ENCODE measurements at places on chromosomes 11 and 22.

DNA sequence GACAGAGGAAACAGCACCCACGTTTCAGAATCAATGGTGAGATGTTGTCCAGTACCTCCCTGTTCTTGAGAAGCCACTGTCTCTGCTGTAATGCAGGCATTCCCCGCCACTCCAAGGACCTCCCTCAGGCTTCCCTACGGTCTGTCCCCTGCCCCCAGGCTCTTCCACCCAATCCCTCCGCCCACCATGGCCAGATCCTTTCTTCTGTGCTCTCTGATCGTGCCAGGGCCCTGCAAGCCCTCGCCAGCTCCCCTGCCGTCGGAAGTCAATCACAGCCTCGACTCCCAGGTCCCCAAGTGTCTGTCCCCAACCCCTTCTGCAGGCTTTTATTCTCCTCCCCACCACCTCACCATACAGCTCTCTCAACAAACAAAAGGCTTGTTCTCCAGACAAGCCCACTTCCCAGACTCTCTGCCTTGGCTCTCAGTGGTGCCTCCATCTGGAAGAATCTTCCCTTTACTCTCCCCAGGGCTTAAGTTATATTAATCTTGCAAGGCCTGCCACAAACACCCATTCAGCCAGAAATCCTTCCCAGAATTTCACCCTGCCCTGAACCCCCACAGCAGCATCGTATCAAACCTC is 13.7 kb downstream of the SCN4B start:
- no peak for DNase-seq

DNA sequence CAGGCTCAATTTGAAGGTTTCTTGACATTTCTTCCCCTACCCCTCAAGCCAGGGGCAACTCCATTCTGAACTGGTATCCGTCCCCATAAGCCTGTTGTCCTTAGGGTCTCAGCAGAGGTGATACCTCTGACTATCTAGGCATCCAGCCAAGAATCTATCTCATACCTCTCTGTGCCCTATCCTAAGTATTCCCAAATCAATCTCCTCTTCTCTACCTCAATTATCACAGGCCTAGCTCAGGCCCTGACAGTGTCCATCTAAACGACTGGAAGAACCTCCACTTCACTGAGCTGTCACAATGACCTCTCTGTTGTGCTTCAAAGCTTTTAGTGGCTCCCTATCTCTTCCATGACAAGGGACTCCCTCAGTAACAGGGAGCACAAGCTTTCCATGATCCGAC is 26.9 kb downstream of the HIRA start:
- no peak for DNase-seq

GRCh38 chr11:73182824-73183321 is 35.2 kb upstream of the P2RY2 start:
- DNase-seq: no peak

DNA sequence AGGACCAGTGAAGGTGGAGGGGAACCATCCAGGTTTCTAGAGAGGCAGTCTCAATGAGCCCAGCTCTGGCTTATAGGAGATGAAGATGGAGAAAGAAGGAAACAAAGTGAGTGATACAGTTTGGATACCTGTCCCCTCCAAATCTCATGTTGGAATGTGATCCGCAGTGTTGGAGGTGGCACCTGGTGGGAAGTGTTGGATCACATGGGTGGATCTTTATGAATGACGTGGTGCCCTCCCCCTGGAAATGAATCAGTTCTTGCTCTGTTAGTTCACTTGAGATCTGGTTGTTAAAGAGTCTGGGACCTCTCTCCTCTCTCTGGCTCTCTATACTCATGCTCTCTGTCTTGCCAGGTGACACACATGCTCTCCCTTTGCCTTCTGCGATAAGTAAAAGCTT is 393.1 kb upstream of the NARS2 start:
- DNase-seq: no peak

- no peak for DNase-seq
Observed at GRCh38 chr22:48474881-48475280, 1352.8 kb downstream of the BRD1 start.

GRCh38 chr11:68403831-68404230 is 56.7 kb upstream of the PPP6R3 start:
- no peak for DNase-seq

GRCh38 chr22:40241200-40241763 is 63.6 kb downstream of the TNRC6B start:
- no peak for DNase-seq

- DNase-seq: no peak
Observed at GRCh38 chr11:111974446-111974845, 37.3 kb downstream of the DIXDC1 start.

All from T-helper 2 cell treated with Interferon-gamma antibody and Interleukin-4, amounts not matched to agents 5 μg/mL and 100 μg/mL, for 36 hours (primary cell).